CD4-positive, alpha-beta T cell (primary cell): ENCODE measurements at places on chromosomes 2 and 18. TPM values are rescaled to one million over a fixed set of nuclear protein-coding genes. Genes with fewer than 3 reads are reported as not detected.

The NGEF gene
- not detected for total RNA-seq

The FOXI3 gene
- total RNA-seq: not detected

The UGT1A4 gene
- total RNA-seq: not detected

The GALNT14 gene
- not detected for total RNA-seq

The TNS1 gene
- total RNA-seq: 0.25 TPM
